ENCODE measurements at places on chromosomes 3 and 15.
A peak's percentile ranks its signal among the peaks of the same experiment; 100 is the strongest.

GRCh38 chr15:73751511-73751898 lies 1.6 kb downstream of the INSYN1 start:
- DNase-seq: no peak

DNA sequence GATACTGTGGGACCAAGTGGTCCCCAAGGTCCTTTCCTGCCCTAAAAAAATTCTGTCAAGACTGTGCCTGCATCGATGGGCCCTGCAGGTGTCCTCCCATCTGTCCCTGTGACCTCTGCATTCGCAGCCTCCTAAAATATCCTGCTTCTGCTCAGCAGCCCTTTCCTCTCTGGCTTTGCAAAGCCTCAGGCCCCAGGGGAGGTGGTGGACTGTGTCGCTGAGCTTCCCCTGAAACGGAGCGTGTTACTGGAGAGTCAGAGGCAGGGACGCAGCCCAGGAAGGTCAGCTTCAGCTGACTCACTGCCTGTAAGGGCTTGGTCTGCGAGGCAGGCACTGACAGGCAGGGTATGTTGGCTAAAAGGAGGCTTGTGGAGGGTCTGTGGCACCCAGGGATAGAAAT lies 110.0 kb downstream of the RAB11A start:
- DNase-seq: no peak

GRCh38 chr3:64047787-64048186 lies 24.5 kb upstream of the PSMD6 start:
- DNase-seq: no peak

GRCh38 chr3:124258057-124258500 lies 266.2 kb upstream of the ROPN1 start:
- peak; percentile 64 for DNase-seq

GRCh38 chr3:53346514-53346913 lies 829 bp downstream of the DCP1A start:
- DNase-seq: no peak

DNA sequence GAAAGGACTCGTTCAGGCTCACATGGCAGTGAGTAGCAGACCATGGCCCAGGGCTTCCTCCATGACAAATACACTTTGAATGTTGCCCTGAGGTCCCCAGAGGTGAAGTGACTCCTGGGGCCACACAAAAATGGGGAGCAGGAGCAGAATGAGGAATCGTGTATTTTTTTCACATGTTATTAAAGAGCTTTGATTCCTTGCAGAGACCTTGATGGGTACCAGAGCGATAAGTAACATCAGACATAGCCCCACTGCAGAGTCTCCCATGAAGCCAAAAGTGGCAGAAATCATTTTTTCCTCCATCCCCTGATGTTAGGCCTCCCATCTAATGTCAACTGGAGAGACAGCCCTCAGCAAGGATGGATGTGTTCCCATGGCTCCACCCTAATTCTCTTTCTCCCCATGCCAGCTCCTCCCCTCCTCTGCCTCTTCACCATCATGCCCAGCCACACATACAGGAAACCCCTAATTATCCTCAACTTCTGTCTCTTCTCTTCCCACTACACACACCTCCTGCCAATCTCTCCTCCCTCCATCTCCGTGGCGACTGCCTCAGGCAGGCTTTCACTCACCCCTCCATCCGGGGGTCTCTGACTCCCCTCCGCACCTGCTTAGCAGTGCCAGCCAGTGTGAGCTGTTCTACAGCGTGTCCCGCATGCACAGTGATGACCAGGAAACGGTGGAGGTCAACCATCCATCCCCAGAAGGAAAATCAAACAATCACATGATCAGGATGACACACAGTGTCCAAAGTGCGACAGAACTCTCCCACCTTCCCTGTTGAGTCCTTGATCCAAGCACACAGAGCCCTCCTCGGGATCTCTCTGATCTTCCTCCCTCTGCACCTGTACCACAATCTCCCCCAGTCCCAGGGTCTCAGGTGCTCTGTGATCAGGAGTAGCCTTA lies 7.1 kb upstream of the SSUH2 start:
- no peak for DNase-seq

DNA sequence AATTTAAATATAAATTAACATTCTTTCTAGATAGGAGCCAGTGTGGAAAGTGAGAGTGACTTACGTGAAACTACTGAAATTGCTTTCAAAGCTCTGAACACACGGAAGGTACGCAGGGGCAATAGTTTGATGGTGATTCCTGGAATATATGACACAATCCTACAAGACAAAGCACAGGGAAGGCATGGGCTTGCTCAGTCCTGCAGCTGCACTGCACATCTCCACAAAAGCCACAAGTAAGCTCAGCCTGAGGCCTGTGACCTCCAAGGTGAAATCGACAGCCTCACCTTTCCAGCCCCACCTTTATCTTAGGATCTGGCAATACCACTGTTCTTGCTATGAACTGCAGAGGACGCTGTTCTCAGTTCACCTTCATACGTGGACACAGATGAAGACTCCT lies 109.3 kb upstream of the SCN10A start:
- DNase-seq: no peak

Measured in retinal pigment epithelial cell (primary cell).